ENCODE measurements at places on chromosomes 5 and 9.

DNA sequence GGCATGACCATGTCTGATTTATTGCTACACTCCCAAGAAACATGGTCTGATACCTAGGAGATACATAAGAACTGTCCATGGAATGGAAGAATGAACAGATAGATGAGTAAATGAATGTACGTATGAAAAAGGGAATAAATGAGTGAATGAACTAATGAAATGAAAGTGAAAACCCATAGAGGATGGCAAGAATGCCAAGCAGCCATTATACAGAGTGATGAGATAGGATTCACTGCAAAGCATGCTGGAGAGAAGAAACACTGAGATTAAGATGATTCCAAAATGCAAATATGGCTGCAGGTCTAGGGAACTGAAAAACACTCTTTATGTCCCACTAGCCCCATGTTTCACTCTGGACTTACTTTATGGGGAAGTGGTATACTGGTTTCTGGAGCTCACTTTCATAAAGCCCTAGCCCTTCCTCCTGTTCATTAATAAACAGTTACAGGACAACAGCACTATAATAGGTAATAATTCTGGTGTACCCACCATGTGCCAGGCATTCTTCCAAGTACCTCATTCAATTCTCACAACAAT lies 170.3 kb upstream of the RAD23B start:
- DNase-seq: no peak

DNA sequence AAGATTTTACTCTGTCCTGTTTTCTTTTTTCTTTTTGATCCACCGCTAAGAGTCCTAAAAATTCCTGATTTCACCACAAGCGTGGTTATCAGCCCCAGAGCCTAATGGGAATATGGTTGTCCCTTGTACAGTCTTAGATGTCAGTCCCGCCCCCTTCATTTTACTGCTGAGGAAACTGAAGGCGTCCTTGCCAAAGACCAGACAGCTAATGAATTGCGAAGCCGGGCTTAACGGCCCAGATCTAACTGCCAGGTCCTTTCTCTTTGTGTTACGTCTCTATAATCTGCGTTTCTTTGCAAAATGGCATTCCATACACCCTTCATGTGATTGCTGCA lies 497 bp downstream of the NSA2 start:
- peak; percentile 60 for DNase-seq

GRCh38 chr5:156241266-156241665 lies 85.7 kb upstream of the SGCD start:
- no peak for DNase-seq

- DNase-seq: no peak
Observed at GRCh38 chr5:153796527-153796926, 242.2 kb downstream of the FAM114A2 start.

- peak; percentile 68 for DNase-seq
Observed at GRCh38 chr5:72386639-72387038, 66.5 kb downstream of the PTCD2 start.

- no peak for DNase-seq
Observed at GRCh38 chr9:29685531-29685930, 2112.2 kb upstream of the C9orf72 start.

DNA sequence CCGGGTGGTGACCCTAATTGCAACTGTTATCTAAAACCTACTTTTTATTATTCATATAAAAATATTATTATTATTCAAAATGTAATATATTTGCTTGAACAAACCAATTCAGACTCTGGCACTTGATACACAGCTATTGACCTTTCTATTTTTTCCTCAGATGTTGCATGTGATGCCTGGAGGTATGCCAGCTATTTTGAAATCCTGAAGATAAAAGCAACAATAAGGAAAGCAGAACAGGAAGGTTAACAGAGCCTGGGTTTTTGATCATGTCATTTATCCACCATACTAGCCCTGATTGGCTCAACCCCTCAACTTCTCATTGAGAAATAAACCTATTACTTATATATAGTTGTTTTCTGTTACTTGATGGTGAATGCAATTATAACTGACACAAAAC lies 340.9 kb upstream of the KIF2A start:
- DNase-seq: no peak

GRCh38 chr5:115820846-115821245 lies 4.4 kb upstream of the CDO1 start:
- DNase-seq: no peak

- DNase-seq: no peak
Observed at GRCh38 chr9:112822618-112823017, 68.1 kb downstream of the SLC46A2 start.

GRCh38 chr5:128980917-128981316 lies 15.6 kb downstream of the SLC27A6 start:
- no peak for DNase-seq

- DNase-seq: no peak
Observed at GRCh38 chr5:154567155-154567554, 89.1 kb upstream of the HAND1 start.

- no peak for DNase-seq
Observed at GRCh38 chr5:154196281-154196680, 5.7 kb downstream of the GALNT10 start.

- no peak for DNase-seq
Observed at GRCh38 chr9:14312719-14313377, 1.1 kb downstream of the NFIB start.

GRCh38 chr9:20199111-20199510 lies 410.3 kb upstream of the SLC24A2 start:
- no peak for DNase-seq

GRCh38 chr9:110058304-110058953 lies 149.5 kb downstream of the C9orf152 start:
- DNase-seq: peak; percentile 61

GRCh38 chr5:124060011-124060410 lies 548.0 kb downstream of the CSNK1G3 start:
- no peak for DNase-seq

DNA sequence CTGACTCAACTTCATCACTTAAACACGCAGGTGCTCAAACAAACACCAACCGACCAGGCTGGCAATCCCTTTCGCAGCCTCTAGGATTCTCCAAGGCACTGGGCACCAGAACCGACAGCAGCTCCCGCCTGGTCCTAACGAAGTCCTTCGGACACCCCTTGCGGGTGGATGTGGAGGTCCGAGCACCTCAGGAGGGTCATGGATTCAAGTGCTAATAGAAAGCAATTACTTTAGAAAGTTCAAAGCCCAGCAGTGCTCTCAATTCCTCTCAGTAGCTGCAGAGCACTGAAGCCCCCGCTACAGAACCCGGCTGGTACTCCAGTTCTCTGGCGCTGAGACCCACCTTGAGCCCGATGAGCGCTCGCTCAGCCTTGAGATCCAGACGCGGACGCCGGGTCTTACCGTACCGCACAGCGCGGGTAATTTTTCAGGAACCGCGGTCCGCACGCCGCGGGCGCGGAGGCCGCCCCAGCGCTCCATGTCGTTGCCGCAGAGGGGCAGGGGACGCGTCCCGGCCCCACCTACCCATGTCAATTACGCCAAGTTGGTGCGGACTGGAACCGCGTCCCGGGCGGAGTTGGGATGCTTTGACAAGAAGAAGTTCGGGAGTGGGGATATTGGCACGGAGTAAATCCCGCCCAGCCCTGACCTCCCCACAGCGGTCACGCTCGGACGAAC lies 638 bp downstream of the MARCHF3 start:
- peak; percentile 57 for DNase-seq

DNA sequence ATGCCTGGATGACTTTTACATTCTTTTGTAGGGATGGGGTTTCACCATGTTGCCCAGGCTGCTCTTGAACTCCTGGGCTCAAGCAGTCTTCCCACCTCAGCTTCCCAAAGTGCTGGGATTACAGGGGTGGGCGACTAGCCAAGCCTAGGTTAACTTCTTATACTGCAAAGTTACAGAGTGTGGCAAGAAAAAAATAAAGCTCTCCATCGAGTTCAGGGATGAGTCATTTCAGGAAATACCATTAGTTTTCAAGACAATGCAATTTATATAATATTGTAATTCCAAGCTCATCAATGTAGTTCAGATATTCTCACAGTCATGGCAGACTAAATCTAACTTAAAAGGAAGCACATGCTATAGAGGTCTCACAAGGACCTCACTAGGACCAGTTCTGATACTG lies 11.5 kb upstream of the ABO start:
- no peak for DNase-seq

DNA sequence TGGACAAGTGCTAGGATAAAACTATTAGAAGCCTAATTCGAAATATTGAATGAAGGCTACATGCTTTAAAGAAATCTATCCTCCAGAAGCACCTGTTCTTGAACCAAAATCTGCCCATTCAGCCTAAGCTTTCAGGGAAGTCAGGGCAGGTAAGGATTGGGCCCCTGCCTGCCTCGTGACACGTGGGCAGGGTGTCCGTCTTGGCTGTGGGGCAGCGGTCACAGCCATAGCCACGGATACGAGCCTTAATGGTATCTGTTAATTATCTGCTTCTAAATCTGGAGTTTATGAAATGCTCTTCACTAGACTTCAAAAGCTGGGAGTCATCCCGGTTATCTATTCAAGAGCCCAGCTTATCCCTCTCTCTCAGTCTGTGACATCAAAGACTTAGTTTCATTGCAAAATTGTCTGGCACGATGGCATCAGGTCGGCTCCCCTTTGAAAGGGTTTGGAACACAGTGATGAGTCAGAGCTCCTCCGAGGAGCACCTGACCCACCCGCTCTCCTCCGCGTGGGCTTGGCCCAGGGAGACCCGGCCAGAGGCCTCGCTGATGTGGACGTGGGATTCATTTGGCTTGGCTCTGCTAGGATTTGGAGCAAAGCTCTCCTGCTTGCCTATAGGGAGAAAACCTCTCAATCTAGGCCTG lies 135.9 kb downstream of the MACROH2A1 start:
- DNase-seq: no peak

DNA sequence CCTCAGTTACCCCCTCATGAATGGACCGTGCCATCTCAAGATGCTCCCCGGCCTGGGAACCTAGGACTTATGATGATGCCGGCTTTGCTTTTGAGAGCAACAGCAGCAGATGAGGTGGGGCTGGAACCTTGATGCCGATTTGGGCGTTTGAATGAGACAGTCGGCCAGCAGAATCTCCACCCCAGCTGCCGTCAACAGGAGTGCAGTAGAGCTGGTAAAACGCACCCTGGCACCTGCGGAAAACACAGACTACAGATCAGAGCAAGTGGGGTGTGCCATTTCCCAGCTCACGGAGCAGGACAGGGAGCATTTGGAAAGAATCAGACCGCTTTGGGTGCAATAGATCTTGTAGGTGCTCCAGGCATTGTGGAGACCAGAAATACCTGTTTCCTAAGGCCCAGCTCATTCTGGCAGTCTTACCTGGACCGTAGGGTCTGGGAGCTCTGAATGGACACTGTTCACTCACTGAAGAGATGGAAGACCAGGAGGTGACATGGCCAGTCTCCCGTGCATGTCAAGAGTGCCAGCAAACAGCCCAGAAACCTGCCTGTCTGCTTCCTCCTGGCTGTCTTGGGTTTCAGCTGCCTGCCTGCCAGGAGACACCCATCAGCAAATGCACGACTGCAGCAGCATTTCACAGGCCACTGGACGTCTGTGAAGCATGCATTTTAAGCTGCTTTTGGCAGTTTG lies 317.7 kb upstream of the IRX4 start:
- DNase-seq: no peak

DNA sequence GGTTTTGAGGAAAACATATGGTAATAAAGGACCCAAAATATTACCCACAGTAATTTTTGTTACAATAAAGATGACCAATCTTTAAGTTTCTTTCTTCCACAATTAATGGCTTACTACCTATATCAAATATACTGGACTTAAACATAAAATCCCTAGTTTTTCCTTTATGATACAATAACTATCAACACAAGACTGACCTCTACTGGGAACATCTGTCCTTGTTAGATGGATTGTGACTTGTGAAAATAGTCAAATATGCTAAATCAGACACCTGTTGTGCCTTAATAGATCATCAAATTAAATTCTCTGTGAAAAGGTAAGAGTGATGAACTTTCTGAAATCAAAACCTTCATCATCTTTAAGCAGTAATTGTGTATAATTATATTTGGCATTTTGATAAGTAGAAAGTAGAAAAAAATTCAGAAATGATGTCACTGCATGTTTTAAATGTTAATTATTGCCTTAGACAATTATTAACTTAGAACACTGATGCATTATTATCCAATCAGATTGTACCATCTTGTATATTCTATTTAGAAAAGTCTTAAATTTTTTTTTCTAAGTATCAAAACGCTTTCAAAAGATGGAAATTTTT lies 113.6 kb downstream of the DEPDC1B start:
- DNase-seq: peak; percentile 49
